Naive thymus-derived CD8-positive, alpha-beta T cell (primary cell): ENCODE measurements at places on chromosomes 12 and 14. TPM values are rescaled to one million over a fixed set of nuclear protein-coding genes. Genes with fewer than 3 reads are reported as not detected.

DNA sequence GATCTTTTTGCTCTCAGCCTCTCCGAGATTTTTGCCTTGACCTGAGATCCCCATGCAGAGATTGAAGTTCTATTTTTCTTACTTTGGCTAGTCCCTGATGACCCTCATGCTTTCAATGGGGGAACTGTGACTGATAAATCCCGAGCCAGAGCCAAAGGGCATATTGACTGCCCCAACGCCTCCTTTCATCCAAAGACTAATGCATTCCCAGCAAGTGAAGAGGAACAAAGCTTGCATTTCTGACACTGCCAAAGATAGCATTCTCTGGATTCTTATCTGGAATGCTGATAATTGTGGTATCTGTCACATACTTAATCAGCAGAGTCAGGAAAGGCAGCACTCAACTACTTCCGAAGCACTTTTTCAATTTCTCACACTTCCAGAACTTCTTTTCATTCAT, 152.3 kb upstream of the EGLN3 start:
- H3K27me3 ChIP-seq, result no peaks in the 10 kb centered on the region
- DNase-seq, result no peak
- H3K4me3 ChIP-seq, result no peak overlapping the region
- no peak overlapping the region for H3K27ac ChIP-seq
- no peaks in the 10 kb centered on the region for H3K36me3 ChIP-seq

FAIM2 gene
- not detected for polyA plus RNA-seq

DAZAP2 gene
- polyA plus RNA-seq, result 1,313 TPM

- no peak overlapping the region for H3K27ac ChIP-seq
- H3K4me1 ChIP-seq, result no peaks in the 10 kb centered on the region
- DNase-seq, result no peak
Observed at GRCh38 chr12:79424109-79424721, 266.5 kb downstream of the PAWR start.

DNA sequence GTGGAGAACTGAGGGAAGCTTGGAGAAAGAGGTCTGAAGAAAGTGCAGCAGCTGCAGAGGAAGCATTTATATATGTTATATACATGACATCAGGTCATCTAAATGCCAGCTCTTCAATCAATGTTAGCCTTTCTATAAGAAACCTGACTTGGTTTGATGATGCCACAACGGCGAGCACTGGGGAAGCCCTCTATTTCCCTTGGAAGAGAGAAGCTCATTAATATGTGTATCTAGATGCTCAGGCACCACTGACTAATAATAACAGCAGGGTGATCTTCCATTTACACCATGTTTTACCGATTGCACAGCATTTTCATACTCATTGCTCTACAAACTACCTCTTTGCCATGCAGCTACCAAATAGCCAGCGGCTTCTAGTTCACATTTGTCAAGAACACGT, 811 bp downstream of the ACYP1 start:
- peak overlapping the region; percentile 92 for H3K27ac ChIP-seq
- peaks cover 8% of the 10 kb centered on the region for H3K4me1 ChIP-seq
- H3K27me3 ChIP-seq, result no peaks in the 10 kb centered on the region
- H3K36me3 ChIP-seq, result no peaks in the 10 kb centered on the region
- peak overlapping the region; percentile 95 for H3K4me3 ChIP-seq

GRCh38 chr12:96078231-96079135, 43.1 kb upstream of the LTA4H start:
- no peak for DNase-seq
- H3K4me3 ChIP-seq, result no peak overlapping the region
- peaks cover 2% of the 10 kb centered on the region for H3K27me3 ChIP-seq
- H3K27ac ChIP-seq, result no peak overlapping the region

RGS6 gene
- not detected for polyA plus RNA-seq

GRCh38 chr12:132078190-132078589, 65.9 kb downstream of the DDX51 start:
- DNase-seq, result no peak
- peaks cover 4% of the 10 kb centered on the region for H3K4me1 ChIP-seq
- no peak overlapping the region for H3K27ac ChIP-seq
- H3K4me3 ChIP-seq, result no peak overlapping the region
- no peaks in the 10 kb centered on the region for H3K27me3 ChIP-seq
- no peaks in the 10 kb centered on the region for H3K36me3 ChIP-seq

GRCh38 chr12:111457577-111457976, 51.9 kb downstream of the SH2B3 start:
- peak overlapping the region; percentile 74 for H3K27ac ChIP-seq
- peaks cover 6% of the 10 kb centered on the region for H3K36me3 ChIP-seq
- no peaks in the 10 kb centered on the region for H3K4me1 ChIP-seq

DNA sequence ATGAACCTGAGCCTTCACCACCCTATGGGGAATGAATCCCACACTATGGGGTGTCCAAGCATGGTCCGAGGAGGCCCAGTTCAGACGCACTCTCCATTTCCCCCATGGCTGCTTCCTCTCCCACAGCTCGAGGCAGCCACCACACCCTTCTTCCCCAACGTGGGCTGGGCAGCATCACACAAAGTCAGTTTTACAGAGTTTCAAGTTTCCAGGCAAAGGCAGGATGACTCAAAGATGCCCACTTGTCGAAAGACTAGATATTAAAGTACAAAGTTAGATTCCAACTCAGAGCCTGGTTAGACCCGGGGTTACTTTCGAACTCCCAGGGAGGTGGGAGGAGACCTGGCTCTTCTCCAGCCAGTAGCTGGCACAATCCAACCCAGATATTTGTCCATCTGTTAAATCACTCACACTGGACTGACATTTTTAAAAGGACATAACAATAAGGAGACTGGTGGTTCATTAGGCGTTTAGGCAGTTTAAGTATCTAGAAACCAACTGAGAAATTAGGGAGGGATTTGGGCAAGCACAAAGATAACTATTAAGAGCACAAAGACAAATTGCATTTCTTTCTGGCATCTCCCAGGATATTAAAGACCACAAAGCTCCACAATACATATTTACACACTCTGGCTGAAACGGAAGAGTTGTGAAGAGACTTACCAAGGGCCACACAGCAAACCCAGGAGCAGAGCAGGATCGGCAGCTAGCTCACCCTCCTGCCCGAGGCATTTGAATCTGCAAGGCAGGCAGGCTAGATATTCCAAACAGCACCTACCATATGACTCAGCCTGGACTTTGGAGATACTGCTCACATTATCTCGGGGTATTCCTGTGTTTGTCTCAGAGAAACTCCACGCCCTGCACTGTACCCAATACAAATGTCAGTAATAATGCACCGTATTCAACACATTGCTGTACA, 34.8 kb downstream of the TMCC3 start:
- no peaks in the 10 kb centered on the region for H3K36me3 ChIP-seq
- peaks cover 5% of the 10 kb centered on the region for H3K27me3 ChIP-seq
- H3K27ac ChIP-seq, result no peak overlapping the region
- no peak overlapping the region for H3K4me3 ChIP-seq
- no peaks in the 10 kb centered on the region for H3K4me1 ChIP-seq

- H3K4me1 ChIP-seq, result no peaks in the 10 kb centered on the region
- no peak overlapping the region for H3K27ac ChIP-seq
- peaks cover 16% of the 10 kb centered on the region for H3K27me3 ChIP-seq
- no peak for DNase-seq
Observed at GRCh38 chr12:13311551-13311950, 115.0 kb downstream of the EMP1 start.

GRCh38 chr12:42024495-42024830, 120.2 kb downstream of the GXYLT1 start:
- peaks cover 4% of the 10 kb centered on the region for H3K4me1 ChIP-seq
- no peaks in the 10 kb centered on the region for H3K36me3 ChIP-seq
- H3K4me3 ChIP-seq, result peak overlapping the region; percentile 80
- no peak overlapping the region for H3K27ac ChIP-seq

- peak overlapping the region; percentile 56 for H3K27ac ChIP-seq
- DNase-seq, result no peak
- peaks cover 11% of the 10 kb centered on the region for H3K4me1 ChIP-seq
- H3K27me3 ChIP-seq, result no peaks in the 10 kb centered on the region
- H3K4me3 ChIP-seq, result no peak overlapping the region
Observed at GRCh38 chr12:132812631-132813305, 15.9 kb downstream of the GOLGA3 start.

DNA sequence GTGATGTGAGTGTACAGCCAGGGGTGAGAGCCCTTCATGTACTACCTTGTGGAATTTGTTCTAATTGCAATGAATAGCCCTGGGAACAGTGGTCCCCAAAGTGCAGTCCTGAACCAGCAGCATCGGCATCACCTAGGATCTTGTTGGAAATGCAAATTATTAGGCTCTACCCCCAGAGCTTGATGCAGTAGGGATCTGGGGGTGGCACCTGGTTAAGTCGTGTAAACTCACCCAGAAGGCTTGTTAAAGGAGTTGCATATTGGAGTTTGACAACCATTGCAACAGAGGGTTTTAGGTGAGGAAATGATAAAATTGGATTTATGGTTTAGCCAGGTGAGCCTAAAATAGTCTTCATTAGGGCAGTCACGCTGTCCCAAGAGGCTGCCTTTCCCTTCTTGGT, 73.2 kb downstream of the PLEKHG3 start:
- no peak overlapping the region for H3K4me3 ChIP-seq
- H3K36me3 ChIP-seq, result no peaks in the 10 kb centered on the region
- no peaks in the 10 kb centered on the region for H3K27me3 ChIP-seq
- DNase-seq, result no peak
- H3K27ac ChIP-seq, result no peak overlapping the region

GRCh38 chr14:49940808-49941421, 48.0 kb downstream of the ARF6 start:
- H3K4me3 ChIP-seq, result peak overlapping the region; percentile 50
- H3K27me3 ChIP-seq, result no peaks in the 10 kb centered on the region
- H3K4me1 ChIP-seq, result peaks cover 61% of the 10 kb centered on the region
- H3K36me3 ChIP-seq, result no peaks in the 10 kb centered on the region

- H3K4me1 ChIP-seq, result peaks cover 23% of the 10 kb centered on the region
- no peak for DNase-seq
- H3K36me3 ChIP-seq, result no peaks in the 10 kb centered on the region
- peak overlapping the region; percentile 45 for H3K4me3 ChIP-seq
Observed at GRCh38 chr14:73463411-73463810, 5.1 kb upstream of the NUMB start.

CIDEB gene
- 13.2 TPM for polyA plus RNA-seq

OR4K15 gene
- not detected for polyA plus RNA-seq

- no peaks in the 10 kb centered on the region for H3K4me1 ChIP-seq
- H3K36me3 ChIP-seq, result no peaks in the 10 kb centered on the region
- DNase-seq, result no peak
- no peak overlapping the region for H3K4me3 ChIP-seq
Observed at GRCh38 chr12:5881101-5881606, 63.9 kb downstream of the ANO2 start.
